Naive thymus-derived CD8-positive, alpha-beta T cell (primary cell): ENCODE measurements at places on chromosomes 13 and 19. TPM values are rescaled to one million over a fixed set of nuclear protein-coding genes. Genes with fewer than 3 reads are reported as not detected.

DNA sequence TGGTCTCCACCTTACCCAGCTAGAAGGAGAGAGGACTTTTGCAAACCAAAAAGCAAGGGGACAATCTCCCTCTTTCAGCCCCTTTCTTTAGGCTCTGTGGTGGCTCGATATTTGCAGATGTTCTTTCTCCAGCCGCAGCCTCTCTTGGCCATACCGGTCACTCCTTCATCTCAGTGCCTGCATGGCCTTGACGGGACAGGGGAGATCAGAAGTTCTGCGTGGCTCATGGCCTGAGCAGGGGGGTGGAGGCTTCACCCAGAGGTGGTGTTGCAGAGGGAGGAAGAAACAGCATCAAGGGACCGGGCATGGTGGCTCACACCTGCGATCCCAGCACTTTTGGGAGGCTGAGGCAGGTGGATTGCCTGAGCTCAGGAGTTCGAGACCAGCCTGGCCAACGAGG lies 53.2 kb downstream of the MYO9B start:
- DNase-seq = no peak

- no peak for DNase-seq
These were observed 21.5 kb upstream of the GARRE1 start for GRCh38 chr19:34232566-34233481.

The PSG6 gene
- not detected for total RNA-seq

DNA sequence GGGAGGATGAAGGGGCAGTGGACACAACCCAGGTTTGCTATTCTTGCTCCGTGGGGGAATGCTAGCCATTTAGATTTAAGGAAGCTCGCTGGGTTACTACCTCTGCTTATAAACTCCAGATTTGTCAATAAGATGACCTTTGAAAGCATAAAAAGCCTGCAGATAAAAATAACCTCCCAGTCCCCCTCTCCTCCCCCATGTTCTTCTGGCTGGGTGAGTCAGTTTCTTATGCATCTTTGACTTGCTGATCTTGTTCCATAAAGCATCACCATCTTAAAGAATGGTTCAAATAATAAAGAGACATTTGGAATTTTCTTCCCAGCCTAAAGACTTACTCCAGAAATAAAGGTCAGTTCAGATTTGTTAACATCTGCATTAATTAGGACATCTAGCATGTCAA lies 118.3 kb upstream of the RNF113B start:
- DNase-seq = no peak

The PROZ gene
- total RNA-seq = not detected

- no peak for DNase-seq
These were observed 2662.4 kb upstream of the PCDH20 start for GRCh38 chr13:64078025-64078424.

DNA sequence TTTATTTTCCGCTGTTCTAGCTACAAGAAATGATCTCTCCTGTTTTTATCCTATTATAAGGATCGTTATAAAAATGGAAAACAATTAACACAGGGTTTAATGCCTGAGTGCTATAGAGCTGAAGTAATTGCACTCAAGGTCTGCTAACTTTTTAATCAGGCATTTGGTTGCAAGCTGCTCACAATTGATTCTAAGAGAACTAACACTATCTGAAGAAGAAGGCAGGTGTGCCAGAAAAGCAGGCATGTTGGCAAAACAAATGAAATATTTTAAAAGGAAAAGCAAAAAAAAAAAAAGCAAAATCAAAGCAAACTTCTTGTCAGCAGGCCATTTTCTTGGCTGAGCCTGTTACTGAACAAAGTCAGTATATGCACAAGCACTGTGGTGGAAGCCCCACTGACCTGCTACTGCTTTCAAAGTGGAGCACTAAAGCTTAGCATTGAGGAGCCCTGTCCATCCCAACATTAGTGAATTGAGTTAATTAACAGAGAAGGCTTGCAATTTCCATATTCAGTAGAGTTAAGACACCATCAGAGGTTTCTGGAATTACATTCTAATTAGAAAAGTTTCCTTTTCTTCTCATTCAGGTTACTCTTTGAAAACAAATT lies 574.2 kb downstream of the PCDH9 start:
- no peak for DNase-seq

The ZNF726 gene
- total RNA-seq = 6.5 TPM

GRCh38 chr13:106617561-106617960 lies 49.6 kb upstream of the ARGLU1 start:
- DNase-seq = no peak

DNA sequence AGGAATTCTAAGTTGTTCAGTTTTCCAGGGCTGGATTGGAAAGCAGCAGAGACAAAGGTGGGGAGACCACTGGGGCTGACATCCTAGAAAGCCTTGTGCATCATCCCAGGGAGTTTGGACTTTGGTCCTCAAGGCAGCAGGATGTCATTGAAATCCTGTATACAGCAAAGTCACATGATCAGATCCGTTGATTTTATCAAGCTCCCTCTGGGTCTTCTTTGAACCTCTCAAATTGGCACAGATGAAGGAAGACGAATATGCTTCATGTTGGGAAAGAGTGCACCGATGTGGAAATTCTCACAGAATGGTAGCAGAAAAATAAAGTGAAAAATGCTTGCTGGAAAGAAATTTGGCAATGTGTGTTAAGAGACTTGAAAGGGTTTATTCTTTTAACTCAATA lies 149.8 kb upstream of the TMTC4 start:
- no peak for DNase-seq

The LAIR1 gene
- 67.4 TPM for total RNA-seq

The FCER2 gene
- 2.3 TPM for total RNA-seq

DNA sequence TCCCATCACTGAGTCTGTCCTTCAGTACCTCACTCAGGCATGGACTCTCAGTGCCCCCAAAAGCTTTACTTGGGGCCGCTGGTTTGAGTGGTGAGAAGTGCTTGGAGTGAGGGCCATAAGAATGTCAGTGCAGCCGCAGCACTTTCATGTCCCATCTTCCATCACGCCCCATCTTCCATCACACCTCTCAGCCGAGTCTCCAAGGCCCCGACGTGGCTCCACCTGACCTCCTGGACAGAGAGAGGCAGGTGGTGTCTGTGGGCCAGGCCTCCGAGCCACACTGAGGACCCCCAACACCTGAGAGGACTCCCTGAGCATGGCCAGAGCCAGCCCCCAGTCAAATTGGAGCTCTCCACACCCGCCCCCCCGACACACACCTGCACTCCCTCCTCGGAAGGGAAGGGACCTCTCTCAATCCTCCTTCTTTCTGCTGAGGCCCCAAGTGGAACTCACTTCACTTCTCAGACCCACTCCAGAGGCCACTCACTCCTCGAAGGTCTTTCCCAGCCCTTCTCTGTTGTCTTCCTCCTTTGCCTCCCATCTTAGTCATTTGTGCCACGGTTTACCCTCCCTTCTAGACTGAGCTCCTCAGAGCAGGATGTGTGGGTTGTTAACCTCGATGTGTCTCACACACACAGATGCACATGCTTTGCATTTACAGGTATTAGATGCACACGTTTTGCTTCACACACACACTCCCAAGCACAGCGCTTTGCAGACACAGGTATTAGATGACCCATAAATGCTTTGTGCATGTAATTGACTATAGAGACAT lies 65.7 kb upstream of the ATP12A start:
- no peak for DNase-seq

DNA sequence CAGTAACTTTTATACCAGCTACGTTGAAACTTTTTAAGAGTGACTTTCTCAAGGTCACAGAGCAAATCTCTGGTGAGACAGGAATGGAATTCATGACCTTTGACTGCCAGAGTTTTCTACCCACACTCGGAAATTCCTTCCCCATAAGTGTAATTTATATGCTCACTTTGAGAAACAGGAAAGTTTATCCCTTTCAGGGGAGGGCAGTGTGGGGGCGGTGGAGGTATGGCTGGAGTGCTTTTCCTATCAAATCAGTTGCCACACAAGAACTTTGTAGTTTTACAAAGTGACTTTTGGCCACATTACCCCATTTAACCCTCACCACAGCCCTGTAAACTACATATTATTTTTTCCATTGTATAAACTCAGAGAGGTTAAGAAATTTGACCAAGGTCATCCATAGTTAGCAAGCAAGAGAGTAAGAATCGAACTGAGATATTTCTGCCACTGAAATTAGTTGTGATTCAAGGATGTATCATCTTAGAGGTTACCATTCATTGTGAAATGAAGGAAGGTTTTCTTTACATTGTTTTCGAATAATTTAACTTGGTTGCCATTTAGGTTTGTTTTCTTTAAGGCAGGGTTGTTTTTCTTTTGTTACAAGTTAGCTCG lies 5.9 kb downstream of the KLF12 start:
- DNase-seq = no peak

DNA sequence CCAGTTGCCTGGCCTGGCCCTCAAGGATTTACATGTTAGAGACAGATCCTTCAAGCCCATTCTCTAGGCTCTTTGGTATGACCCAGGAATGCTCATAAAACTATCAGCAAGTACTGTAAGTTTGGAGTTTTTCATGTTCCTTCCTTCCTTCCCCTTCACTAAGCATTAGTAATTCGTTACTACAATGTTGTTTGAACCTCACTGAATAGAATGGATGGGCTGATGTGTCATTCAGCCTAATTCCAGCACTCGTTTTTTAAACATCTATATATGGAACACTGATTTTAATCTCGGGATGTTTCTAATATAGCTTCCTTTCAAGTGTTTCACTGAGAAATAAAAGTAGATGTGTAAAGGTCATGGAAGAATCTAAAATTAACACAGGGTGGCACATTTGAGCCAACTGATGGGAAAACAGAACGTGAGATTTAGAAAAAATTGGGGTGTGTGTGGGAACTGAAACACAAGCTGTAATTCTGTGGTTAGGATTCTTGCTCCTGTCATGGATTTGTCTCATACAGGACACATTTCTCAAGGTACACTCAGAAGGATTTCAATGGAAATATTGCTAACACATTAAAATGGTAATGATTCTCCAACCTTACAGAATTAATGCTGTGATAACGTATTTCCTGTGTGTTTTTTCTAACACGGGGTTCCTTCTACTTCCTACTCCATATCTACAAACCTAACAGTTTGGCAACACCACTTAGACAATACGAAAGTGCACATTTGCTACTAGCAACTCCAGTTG lies 93.4 kb downstream of the FLT1 start:
- DNase-seq = no peak

The ZNF625 gene
- 4.4 TPM for total RNA-seq

The ZNF729 gene
- total RNA-seq = not detected

The PTPRH gene
- total RNA-seq = not detected

DNA sequence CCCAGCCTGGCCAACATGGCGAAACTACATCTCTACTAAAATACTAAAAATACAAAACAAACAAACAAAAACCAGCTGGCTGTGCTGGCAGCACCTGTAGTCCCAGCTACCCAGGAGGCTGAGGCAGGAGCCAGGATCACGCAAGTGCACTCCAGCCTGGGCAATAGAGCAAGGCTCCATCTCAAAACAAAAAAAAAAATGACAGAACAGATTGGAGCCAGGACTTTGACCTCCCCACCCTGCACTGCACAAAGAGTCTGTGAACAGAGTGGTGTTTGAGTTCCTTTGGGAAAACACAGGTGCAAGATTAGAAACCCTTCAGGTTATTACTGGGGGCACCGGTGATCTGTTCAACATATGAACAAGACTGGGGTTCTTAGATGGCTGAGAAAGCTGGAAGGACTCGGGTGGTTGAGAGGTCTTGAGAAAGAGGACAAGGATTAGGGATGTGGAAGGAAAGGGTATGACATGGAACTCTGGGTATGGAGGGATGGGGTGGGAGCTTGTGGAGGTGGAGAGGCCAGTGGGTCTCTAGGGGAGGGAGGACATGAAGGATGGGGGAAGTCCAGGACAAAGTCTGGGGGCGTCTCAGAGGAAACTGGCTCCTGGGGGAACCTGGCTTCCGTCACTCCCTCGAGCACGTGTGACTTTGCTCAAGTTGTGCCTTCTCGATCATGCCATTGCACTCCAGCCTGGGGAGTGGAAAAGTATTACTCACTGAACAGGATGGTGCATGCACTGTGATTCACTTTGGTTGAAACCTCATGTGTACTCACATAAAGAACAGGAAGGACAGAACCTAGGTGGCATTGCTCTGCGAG lies 25.9 kb downstream of the RCN3 start:
- DNase-seq = no peak

DNA sequence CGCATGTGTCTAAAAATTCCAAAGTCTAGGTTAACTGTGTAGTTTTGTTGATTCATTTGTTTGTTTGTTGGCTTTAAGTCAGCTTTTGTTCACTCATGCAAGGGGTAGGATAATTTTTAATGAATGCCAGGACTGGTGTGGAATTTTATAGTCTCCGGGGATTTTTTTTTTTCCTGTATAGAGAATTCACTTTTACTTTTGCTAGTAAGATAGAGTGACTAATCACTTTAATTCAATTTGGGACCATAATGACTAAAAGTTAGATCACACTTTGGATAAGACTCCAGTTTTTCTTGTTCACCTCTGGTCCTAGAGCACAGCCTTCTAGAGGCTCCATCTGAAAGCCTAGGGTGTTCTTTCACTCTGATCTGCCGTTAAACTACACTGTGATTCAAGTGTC lies 1690.0 kb downstream of the PCDH9 start:
- DNase-seq = no peak

GRCh38 chr13:24263632-24264031 lies 45.7 kb upstream of the C1QTNF9 start:
- DNase-seq = no peak

GRCh38 chr13:50149932-50150331 lies 134.7 kb downstream of the KCNRG start:
- DNase-seq = no peak

The SRRM5 gene
- 1.4 TPM for total RNA-seq

GRCh38 chr19:33998739-33999345 lies 173.5 kb upstream of the LSM14A start:
- DNase-seq = no peak

DNA sequence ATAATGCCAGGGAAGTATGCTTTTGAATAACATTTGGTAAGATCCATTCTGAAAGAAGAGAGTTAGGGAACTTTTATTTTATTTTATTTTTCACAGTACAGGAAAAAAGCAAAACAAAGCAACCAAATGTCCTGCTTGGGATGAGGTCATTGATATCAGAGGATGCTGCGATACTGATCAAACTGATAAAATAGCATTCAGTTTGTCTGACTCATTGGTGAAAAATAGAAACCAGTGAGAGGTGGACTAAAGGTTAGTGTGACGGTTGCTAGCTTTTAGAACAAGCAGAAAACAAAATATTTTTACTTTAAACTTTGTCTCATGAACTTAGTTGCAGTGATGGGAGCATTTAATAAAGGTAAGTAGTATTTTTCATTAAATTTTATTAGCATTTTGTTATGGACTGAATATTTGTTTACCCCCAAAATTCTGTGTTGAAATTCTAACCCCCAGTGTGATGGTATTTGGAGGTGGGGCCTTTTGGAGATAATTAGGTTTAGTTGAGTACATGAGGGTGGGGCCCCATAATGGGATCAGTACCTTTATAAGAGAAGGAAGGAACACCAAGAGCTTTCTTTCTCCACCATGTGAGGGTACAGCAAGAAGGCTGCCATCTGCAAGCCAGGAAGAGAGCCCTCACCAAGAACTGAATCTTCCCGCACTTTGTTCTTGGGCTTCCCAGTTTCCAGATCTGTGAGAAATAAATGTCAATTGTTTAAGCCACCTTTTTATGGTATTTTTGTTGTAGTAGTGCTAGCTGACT lies 37.3 kb downstream of the ITGBL1 start:
- DNase-seq = no peak
